ENCODE measurements at places on chromosomes 7 and 10.

GRCh38 chr10:78313636-78314035 lies 280.0 kb downstream of the RPS24 start:
- DNase-seq: no peak

DNA sequence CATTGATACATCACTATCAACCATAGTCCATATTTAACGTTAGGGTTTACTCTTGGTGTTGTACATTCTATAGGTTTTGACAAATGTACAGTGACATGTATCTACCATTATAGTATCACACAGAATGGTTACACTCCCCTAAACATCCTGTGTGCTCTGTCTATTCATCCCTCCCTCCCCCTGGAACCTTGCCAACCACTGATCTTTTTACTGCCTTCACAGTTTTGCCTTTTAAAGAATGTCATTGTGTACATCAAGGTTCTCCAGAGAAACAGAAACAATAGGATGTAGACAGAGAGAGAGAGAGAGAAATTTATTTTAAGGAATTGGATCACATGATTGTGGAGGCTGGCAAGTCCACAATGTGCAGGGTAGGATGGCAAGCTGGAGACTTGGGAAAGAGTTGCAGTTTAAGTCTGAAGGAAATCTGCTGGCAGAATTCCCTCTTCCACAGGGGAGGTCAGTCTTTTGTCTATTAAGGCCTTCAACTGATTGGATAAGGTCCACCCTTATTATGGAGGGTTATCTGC lies 45.1 kb upstream of the CCNJ start:
- DNase-seq: no peak

GRCh38 chr7:38311329-38311937 lies 38.0 kb upstream of the TARP start:
- no peak for DNase-seq

- DNase-seq: no peak
Measured at GRCh38 chr7:3730276-3730675, 429.2 kb downstream of the SDK1 start.

- DNase-seq: no peak
Measured at GRCh38 chr10:103879831-103880230, 24.5 kb upstream of the SH3PXD2A start.

DNA sequence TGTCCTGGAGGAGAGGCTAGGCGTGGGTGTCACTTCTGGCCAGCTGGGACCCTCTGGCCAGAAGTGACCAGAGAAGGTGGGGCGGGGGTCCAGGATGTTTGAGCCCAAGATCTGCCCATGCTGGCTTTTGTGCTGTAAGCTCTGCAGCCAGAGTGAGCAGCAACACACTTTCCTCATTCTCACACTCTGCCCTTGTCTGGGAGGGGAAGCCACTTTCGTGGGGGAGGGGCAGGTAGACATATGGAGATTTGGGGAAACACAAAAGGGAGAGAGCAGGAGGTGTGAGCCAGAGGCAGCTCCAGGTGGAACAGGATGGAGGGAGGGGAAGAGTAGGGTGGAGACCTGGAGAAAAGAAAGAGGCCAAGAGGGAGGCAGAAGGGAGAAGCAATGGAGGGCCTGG lies 31.5 kb upstream of the ADCYAP1R1 start:
- DNase-seq: no peak

- no peak for DNase-seq
Measured at GRCh38 chr7:122974229-122974628, 21.3 kb downstream of the TAS2R16 start.

- DNase-seq: no peak
Measured at GRCh38 chr7:148241700-148242293, 348.8 kb upstream of the C7orf33 start.

- DNase-seq: no peak
Measured at GRCh38 chr10:19872504-19873271, 56.5 kb downstream of the PLXDC2 start.

GRCh38 chr7:47383072-47383471 lies 198.8 kb downstream of the TNS3 start:
- DNase-seq: peak; percentile 68

DNA sequence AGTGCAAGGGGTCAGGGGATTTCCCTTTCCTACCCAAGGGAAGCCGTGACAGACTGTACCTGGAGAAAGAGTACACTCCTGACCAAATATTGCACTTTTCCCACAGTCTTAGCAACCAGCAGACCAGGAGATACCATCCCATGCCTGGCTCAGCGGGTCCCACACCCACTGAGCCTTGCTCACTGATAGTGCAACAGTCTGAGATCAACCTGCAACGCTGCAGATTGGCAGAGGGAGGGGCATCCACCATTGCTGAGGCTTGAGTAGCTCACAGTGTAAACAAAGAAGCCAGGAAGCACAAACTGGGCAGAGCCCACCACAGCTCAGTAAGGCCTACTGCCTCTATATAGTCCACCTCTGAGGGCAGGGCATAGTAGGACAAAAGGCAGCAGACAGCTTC lies 53.9 kb downstream of the PIK3CG start:
- no peak for DNase-seq

DNA sequence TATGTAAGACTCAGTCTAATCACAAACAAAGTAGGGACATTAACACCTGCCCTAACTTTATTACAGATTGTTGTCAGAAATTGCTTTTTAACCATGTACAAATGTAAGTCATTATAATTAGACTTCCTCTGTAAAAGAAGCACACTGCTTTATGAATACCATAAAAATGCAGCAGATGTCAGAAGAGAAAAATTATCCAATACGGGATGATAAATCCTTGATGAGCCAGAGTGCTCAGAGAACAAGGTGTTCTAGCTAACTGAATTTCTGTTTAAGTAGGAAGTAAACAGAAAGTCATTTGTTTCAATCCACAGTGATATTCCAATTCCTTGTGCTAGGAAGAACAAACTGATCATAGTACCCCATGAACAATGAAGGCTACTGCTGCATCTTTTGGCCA lies 54.6 kb upstream of the BMPER start:
- DNase-seq: no peak

- DNase-seq: no peak
Measured at GRCh38 chr10:18268005-18268404, 127.8 kb downstream of the CACNB2 start.

DNA sequence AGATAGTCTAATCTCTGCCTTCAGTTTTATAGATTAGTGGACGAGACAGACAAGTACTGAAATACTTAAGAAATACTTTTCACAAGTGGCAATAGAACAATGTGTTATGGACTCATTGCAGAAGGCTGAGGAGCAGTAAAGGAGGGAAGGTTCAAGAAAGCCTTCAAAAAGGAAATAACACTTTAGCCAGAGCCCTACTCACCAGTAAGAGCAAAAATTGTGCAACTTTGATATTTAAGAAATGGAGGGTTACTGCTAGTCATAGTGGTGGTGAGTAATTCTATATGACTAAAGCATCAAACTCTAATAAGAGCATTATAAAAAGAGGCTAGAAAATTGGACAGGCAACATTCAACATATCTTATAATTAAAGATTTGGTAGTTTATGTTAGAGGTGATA lies 28.8 kb downstream of the PTPN12 start:
- DNase-seq: peak; percentile 73

- no peak for DNase-seq
Measured at GRCh38 chr10:10886861-10887531, 130.7 kb upstream of the CELF2 start.

GRCh38 chr10:36491926-36492325 lies 633.5 kb upstream of the ANKRD30A start:
- DNase-seq: no peak

Measured in fibroblast of skin of right biceps (primary cell).